ENCODE measurements at places on chromosomes 1 and 21.

DNA sequence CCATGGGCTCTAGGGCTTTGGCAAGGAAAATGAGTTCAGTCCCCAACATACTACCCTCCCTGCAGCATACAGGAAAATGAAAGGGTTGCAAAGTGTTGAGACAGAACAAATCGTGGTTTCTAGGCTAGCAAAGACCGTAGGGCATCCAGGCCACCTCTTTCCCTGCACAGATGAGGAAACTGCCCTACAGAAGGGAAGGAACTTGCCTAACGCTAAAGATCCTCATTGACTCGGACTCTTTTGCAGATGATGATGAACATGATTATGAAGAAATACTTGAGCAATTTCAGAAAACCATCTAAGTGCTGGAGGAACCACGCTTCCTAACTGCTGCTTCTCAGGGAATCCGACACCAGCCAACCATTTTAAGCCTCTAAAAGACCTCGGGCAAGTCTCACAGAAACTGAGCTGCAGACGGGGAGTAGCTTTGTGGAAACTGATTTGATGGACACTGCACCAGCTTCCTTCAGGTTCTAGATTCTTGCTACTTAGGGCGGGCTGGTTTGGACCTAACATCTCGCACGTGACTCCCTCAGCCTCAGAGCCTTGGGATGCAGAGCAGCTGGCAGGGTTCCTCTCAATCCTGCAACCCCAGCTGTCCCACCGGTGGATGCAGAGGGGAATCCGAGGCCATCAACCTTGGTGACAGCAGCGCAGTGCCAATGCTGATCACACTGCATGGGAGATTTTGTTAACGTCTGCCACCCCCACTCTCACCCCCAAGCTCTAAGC lies 13.4 kb downstream of the THEMIS2 start:
- no peak for DNase-seq

GRCh38 chr1:1899266-1899966 lies 8.5 kb upstream of the GNB1 start:
- DNase-seq, result no peak

DNA sequence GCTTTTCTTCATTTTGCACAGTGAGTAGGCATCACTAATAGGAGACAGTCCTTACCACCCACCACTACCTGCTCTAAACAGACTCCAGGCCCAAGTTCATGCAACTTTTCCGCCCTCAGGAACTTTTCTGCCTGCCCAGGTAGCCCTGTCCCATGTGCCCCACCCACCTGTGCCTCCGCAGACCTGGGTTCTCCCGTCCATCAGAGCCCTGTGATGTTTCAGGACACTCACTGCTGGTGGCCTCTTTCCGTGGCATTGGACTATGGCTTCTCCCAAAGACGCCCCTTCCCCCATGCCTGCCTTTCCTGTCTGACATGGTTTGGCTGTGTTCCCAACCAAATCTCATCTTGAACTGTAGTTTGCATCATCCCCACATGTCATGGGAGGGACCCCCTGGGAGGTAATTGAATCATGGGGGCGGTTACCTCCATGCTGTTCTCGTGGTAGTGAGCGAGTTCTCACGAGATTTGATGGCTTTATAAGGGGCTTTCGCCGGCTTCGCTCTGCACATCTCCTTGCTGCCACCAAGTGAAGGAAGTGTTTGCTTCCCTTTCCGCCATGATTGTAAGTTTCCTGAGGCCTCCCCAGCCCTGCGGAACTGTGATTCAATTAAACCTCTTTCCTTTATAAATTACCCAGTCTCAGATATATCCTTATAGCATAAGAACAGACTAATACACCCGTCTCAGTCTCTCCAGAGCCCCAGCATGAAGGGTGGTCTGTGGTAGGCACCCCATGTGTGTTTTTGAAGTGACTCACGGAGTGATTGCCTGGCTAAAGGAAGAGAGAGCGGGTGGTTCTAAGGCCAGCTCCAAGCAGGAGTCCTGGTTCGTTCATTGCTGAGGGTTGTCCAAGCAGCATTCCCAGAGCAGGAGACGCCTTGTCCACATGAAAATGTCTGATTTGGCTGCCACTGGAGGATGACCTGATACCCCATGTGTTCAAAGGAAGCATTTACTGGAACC lies 86.0 kb upstream of the ZBTB40 start:
- DNase-seq, result no peak

DNA sequence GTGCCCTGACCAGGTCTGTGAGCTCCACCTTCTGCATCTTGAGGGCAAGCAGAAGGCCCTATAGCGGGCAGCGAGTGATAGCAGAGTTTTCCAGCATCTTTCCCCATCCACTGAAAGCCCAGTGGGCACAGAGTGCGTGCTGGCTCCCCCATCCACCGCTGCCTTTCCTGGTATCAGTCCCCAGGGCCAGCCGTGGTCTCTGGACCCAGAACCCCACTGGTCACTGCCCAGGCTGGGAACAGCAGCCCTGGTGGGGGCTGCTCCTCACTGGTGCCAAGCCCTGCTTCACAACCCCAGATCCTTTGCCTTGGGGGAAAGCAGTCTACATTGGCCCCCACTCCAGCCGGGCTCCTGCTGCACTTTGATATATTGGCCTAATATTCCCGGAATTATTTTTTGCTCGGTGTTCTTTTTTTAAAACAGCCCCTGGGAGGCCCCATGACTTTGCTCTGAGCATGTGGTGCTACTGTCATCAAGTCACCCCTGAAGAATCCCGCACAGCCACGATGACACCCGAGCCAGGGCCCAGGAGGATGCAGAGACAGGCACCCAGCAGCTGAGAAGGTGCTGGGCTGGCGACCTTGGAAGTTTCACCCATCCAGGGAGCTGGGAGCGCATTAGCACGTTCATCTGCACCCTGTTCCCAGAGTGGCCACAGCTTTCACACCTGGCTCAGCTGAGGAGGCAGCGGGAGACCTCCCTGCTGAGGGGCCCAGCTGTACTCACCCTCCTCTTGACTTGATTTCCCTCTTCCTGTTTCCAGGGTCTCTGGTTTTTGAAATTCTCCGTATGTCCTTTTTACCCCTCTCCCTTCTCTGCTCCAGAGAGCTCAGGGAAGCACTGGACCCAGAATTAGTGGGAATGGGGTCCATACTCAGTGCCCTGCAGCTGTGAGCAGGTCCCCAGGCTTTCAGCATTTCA lies 56.9 kb downstream of the KLHDC7A start:
- no peak for DNase-seq

GRCh38 chr1:82445132-82445531 lies 644.4 kb downstream of the ADGRL2 start:
- DNase-seq, result no peak

GRCh38 chr1:164950541-164950986 lies 391.6 kb downstream of the PBX1 start:
- no peak for DNase-seq

DNA sequence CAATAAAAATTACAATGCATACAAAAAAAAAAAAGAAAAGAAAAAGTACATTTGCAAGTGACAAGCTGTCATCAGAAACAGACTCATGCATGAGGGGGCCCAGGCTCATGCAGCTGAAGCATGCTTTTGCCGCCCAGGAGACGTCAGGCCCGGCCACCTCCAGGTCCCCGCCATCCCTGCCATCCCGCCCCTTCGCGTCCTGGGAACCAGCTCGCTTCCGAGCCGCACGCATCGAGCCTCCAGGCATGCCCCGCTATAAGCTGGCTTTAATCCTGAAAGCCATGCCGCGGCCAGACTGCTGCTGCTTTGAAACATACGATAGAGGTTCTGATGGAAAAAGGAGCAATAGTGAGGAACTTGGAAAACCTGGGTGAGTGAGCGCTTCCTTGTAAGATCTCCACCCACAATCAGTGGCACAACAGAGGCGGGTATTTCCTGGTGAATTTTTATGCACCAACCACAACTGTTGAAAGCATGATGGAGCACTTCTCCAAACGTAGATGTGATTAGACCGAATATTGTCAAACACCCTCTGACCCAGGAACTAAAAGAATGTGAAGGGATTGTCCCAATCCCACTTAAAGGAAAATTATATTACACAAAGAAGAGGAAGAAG lies 113.7 kb downstream of the FAF1 start:
- no peak for DNase-seq

DNA sequence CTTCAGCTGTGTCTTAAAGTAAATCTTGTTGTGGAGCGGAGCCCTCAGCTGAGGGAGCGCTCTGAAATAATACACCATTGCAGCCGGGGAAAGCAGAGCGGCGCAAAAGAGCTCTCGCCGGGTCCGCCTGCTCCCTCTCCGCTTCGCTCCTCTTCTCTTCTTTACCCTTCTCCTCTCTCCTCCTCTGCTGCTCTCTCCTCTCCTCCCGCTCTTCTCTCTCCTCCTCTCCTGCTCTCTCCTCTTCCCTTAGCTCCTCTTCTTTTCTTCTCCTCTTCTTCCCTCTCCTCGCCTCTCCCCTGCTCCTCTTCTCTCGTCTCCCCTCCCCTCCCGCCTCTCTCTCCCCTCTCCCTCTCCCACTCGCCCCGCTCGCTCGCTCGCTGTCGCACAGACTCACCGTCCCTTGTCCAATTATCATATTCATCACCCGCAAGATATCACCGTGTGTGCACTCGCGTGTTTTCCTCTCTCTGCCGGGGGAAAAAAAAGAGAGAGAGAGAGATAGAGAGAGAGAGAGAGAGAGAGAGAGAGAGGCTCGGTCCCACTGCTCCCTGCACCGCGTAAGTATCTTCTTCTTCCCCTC lies at the start of gene PROX1:
PROX1 (plus strand) TSS at position 47 of the 580 bp plus-strand sequence. CDS start 8,563 bp downstream, outside the sequence.
- no peak for DNase-seq

GRCh38 chr1:173113015-173113741 lies 62.4 kb upstream of the TNFSF18 start:
- DNase-seq, result no peak

DNA sequence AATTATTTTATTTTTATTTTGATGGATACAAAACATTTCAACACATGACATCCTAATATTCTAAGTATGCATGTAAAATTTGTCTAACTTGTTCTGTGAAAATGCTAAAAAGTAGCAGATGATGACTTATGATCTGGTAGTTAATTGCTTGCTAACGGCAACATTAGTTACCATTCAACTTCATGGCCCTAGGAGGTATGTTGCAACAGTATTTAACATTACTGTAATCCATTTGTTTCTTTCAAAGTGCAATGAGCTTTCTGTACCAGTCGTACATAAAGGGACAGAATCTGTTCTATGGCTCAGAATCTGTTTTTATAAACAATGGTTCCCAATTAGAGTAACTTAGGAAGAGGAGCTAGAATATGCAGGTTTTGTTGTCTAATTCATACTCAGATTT lies 91.5 kb upstream of the ZNHIT6 start:
- no peak for DNase-seq

Measured in activated CD8-positive, alpha-beta memory T cell treated with anti-CD3 and anti-CD28 coated beads for 1 hour (primary cell).